Effector CD8-positive, alpha-beta T cell (primary cell): ENCODE measurements at places on chromosomes 3 and 15.

DNA sequence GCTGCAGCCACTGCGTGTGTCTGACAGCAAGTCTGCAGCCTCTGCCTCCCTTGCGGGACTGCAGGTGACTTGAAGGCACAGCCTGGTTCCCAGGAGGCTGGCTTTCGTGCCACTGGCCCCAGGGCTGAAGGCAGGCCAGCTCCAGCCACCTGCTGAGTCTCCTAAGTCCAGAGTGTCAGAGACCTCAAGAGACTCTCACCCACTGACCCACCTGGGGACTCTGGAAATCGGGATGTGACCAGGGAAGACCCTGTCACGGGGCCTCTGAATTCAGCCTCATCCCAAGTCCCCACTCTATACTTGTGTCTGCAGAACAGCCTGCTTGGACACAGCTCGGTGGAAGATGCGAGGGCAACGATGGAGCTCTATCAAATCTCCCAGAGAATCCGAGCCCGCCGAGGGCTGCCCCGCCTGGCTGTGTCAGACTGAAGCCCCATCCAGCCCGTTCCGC, 16.3 kb downstream of the ISG20 start:
- DNase-seq: no peak

DNA sequence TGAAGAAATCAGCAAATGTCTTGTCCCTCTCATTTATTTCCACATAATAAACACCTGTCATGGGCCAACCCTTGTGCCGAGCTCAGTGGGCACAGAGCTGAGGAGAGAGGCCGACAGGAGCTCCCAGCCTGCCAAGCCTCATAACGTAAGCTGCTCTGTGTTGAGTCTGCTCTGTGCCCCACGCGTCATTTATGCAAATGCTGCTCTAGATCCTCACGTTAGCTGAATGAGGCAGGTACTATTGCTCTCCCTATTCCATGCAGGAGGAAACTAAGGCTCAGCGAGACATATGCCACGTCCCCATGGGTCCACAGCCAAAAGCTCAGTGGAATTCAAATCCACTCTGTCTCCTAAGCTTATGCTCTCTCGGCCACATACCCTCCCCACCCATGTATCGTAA, 41.5 kb downstream of the EFCAB12 start:
- DNase-seq: no peak

- no peak for DNase-seq
Measured at GRCh38 chr3:100384733-100385525, 16.0 kb downstream of the TOMM70 start.

DNA sequence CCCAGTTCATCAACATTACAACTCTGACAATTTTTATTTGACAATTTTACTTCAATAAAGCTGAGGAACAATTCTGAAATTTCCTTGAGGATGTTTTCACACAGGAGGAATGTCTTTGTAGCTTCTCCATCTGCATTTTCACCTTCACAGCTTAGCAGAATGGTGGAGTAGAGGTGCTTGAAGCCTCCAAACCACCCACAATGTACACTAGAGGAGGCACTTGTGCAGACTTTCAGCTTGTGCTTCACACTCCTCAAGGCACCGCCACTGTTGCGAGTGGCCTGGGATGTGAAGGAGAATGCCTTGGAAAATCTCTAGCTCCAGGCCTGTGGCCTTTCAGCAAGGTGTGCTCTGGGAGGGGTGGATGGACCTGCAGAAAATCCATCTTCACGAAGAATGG, 181.9 kb downstream of the EPHB1 start:
- DNase-seq: no peak

- no peak for DNase-seq
Measured at GRCh38 chr3:1677576-1678156, 421.0 kb upstream of the CNTN4 start.

DNA sequence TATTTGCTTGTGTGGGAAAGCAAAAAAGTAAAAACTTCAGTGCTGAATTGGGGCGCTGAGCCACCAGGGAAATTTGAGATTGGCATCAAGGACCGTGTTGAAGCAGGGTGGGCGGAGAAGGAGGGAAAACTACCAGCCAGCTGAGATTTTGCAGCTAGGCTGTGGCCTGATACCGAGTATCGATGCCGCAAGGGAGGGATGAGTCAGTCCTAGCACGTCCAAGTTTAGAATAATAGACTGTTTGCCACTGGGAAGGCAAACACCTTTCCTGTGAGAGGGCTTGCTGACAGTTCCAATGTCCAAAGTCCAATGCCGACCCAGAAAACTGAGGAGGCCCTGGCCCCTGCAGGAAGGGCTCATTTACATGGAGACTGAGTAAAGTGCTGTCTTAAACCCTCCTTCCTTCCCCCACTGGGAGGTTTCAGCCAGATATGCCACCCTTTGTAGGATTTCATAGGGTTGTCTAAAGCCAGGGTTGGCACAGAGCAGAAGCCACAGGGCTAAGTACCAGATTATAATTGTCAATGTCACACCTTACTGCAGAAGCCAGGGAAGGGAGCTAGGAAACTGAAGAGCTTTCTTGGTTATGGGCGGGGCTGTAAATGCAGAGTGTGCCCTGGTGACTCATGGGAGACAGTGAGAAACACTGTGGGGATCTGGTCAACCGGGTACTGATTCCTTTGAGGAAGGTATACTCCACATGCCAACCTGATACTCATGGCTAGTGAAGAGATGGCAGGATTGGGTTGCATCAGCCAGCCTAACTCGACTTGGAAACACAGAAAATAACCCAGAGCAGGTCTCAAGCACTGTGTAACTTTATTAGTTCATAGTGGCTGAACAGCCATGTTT, 28.4 kb upstream of the PIK3CB start:
- DNase-seq: no peak

- DNase-seq: no peak
Measured at GRCh38 chr15:46129145-46129544, 494.3 kb downstream of the SQOR start.

DNA sequence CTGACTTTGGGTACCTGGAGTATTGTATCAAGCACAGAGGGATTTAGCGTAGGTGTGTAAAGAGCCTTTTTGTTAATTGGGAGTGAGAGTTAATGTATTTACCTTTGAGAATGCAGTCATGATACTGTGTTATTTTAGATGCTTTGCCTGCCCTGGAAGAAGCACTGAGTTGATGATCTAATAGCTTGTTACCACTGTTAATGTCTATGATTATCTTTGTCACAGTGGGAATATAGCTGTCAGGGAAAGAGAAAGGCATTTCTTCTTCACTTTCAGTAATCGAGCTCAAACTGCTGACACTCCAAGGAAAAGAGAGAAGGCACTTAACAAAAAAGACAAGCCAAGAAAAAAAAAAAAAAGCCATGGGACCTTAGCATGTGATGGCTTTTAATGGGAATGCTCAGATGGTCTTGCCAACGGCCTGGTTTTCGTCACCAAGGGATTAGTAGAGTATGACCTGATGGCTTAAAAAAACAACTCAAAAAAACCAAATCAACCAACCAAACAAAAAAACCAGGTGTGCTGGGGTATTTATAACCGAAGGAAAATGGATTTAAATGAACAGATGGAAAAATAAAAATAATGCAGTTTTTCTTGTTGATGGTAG, 387.4 kb downstream of the PTPRG start:
- DNase-seq: no peak

DNA sequence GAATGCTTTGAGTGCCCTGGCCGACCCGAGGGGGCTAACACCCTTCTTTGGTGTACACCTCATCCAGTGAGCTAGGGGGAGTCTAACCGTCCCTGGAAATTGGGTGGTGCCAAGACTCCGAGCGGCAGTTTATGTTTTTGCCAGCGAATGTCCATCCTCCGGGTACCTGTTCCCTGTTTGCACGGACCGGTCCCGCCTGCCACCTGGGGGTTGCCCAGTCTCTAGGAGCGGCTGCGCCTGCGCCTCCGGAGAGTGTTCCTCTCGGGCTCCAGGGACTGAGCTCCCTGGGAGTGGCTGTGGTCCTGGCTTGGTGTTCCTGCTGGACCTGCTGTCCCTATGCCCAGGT, 913 bp upstream of the WNT7A start:
- no peak for DNase-seq

DNA sequence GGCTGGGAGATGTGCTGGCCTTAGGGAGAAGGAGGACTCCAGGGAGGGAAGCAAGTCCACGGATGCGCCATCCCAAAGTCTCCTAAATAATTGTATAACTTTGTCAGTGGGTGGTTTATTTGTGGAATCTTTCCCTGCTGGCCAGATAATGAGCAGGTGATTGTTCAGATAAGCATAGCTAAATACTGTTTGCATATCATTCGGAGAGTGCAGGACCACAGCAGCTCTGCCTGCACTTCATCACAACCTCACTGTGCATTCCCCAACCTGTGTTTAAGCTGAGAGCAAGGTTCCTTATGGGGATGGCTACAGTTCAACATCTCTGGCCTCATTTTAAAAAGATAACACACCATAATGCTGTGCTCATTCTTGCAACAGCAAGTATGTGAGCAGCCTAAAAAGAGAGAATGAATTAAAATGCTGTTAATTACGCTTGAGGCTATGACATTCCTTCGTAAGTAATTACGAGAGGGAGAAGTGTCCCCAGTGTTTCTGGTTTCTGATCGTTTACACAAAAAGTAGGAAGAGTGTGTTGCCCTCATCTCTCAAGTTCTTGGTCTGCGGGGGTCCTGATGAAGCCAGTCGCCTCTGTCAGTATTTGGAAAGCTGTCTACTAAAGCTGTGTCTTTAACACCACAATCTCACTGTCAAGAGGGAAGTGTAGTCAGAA, 272.0 kb upstream of the RORA start:
- no peak for DNase-seq

- no peak for DNase-seq
Measured at GRCh38 chr15:85386261-85386660, 5.9 kb downstream of the AKAP13 start.

- no peak for DNase-seq
Measured at GRCh38 chr3:74515451-74515850, 99.0 kb downstream of the CNTN3 start.

- DNase-seq: no peak
Measured at GRCh38 chr3:129348734-129349133, 70.1 kb downstream of the HMCES start.

DNA sequence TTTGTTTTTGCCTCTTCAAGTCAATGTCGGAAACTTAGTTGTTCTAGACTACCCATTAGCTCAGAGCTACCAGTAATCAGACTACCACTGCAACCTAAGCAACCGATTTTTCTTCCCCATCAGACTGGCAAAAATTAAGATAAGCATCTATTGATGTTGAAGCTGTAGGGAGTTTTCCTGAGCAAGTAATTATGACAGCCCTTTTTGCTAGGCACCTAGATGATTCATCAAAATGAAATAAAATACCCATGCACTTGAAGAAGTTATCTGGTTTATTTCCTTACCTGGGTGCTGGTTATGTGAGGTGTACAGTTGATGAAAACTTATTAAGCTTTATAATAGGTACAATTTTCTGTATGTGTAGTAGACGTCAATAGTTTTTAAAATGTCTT, 554 bp upstream of the COMMD4 start:
- no peak for DNase-seq

GRCh38 chr3:153215966-153216365, 53.9 kb downstream of the RAP2B start:
- no peak for DNase-seq

DNA sequence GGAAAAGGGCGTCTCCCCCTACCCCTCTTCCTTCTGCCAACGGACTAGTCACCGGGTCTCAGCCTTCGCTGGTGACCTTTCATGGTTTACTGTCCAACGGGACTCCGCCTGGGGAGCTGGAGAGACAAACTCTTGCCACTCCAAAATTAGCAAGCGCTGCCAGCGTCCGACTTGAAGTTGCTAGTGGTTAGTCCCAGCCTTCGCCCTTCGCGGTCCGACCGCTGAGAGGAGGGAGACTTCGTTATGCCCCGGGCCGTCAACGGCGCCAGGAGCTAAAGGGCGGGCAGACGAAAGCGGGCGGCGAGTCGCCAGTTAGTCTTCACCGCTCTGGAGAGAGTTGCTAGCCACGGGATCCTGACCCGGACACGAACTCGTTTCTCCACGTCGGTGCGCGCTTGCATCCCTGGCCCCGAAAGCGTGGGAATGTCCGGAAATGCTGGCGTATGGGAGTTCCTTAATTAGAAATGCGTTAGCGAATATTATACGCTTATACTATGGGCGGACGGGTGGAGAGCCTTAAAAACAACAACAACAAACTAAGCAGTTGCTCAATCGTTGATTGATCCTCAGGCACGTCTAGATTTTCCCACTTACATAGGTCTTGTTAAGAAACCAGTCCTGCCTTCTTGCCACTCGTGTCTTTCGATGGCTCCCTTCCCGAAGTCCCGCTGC, 716 bp downstream of the SMC4 start:
- peak; percentile 22 for DNase-seq

DNA sequence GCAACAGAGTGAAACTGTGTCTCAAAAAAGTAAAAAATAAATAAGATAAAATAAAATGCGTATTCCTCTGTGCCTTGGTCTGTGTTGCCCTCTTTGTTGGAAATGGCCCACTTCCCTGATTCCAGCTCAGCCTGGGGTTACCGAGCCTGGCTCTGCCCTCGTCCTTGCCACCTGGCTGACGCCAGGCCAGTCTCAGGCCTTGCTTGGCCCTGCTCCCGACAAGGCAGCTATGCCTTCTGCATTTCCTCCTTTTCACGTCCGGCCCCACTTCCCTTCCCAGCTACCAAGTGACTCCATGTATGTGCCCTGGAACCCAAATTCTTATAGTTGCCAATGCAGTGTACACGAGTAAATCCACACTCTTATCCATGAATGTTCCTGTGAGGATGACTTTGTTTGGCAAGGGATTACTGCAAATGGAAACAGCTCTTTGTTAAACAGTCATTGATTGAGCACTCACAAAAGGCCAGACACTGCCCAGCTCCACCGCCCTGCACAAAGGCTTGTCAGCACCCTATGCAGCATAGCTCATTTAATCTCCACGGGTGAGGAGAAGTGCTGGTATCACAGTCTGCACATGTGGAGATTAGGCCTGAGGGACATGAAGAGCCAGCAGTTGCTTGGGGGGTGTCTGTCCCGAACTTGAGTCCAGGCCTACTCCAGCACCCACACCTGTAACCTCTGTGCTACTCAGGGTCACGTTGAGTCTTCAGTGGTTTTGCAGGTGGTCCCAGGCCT, 25.1 kb downstream of the SPSB4 start:
- no peak for DNase-seq

DNA sequence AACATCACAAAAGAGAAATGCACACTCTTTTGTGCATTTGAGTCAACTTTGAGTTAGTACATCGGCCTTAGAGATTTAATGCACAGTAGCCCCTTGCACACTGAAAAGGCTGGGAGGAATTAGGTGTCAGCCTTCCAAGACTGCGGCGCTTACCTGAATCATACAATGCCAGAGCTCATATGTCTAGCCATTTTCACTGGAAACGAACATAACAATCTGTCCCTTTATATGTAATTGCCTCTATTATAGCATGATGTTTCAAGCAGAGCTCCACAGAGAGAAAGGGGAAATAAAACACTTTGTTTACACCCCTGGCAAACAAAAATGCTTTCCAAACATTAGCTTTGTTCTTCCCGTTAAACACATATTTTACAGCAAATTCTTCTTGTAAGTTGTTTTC, 315.7 kb upstream of the SLCO3A1 start:
- DNase-seq: no peak

DNA sequence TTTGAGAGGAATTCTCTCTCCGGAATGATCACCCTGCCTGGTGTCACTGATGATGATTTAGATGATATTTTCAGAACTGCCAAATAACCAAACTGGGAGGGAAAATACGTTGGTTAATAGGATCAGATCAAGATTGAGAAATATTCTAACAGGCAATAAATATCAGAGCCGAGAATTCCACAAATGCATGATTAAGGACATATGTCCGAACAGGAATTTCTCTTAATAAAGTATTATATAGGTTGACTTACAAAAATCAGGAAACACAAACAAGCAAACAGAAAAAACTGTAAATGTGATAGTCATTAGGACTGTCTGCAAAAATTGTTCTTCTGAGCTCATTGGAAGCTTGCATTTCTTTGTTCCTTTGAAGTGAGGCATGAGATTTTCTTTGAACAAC, 75.1 kb upstream of the PHLDB2 start:
- no peak for DNase-seq
